Left renal cortex interstitium (tissue), 4 donors: ENCODE measurements at places on chromosomes 1 and 21.

DNA sequence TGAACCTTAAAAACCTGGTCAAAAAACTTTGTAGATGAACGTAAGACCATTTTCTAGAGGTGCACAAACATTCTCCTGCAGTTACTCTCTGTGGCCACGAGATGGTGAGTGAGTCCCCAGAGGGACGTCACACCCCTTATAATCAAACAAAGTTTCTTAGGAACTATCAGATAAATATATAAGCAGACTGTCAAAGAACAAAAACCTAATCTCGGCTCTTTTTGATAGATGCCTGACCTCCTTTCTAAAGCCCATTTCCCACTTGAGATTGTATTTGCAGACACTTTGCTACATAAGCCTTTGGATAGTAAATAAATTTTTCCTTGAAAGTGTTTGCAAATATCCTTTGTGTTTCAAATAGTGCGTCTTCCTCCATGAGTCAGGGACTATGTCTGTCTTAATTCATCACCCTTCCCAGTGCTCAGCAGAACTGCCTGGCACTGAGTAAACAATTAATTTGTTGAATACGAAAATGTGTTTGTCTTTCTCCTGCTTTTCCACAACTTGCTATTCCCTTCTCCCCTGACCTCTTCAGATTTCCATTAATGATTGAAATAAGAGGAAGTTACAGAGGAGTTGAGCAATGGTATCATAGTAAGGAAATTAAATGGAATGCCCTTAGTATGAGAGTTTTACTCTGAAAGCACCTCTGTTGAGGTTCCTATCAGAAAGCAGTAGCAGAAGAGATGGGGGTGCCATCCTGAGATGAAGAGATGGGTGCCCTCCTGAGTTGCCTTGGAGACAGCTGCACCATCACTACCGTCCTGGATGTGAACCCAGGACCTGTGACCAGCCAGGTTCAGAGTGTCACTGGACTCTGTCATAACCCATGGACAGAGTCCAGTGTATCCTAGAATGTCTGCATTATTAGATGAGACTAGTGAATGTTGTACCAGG lies 57.8 kb upstream of the RAVER2 start:
- DNase-seq, result no peak

- DNase-seq, result no peak
These were observed 1.2 kb downstream of the CROCC start for GRCh38 chr1:16922885-16923431.

DNA sequence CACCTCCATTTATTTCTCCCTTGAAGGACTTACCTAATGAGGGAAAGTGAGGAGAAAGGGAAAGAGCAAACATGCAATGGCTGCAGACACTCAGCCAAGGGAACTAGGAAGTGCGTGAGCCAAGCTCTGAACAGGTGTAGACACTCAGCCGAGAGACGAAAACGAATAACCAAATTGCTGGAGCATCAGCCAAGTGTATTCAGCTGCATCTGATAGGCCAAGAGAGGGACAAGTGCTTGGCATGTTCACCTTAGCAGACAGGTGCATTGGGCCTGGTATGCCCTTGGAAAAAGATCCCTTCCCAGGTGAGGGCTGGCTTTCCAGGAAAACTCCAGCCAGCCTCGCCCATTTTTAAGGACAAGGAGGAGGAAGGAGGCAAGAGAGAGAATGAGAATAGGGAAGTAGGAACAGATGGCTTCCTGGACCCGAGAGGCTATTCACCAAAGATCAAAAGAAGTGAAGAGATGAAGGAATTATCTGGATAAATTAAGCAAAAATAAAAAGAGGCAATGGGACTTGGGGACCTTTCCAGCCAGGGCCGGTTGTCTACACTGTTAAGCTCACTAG lies 184.7 kb downstream of the TOMM20 start:
- DNase-seq, result no peak

DNA sequence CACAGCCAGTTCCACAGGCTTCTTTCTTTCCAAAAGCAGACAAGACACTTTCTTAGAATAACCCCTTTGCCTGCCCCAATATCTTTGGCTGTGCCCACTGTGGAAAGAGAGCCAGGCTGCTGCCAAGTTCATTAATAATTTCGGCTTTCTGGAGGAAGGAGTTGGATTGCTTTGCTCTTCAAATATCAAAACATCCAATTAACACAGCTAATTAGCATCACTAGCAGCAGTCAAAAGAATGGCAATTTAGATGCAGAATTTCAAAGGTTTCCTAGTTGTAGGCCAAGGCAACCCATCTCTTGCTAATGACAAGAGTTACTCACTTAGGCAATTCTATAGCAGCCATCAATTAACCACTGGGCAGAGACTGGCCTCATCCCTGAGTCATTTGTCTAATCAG lies 91.0 kb upstream of the SPATA6 start:
- DNase-seq, result no peak

DNA sequence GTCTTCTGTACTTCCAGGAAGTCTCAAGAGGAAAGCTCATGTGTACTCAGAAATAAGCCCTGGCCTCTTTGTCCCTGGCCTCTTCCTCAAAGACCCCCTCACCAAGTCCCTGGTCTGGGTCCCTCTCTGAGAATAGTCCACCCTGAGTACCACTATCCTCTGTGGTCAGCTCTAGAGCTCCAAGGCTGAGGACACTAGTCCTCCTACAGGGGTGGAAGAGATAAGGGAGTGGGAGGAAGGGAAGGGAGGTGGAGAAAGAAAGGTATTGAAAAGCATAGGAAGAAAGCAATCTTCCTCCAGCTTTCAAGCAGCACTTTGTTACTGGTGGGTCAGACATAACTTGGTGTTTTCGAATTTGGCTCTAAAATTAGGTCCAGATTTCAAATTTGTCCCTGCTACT lies 181.4 kb downstream of the NRIP1 start:
- DNase-seq, result no peak

DNA sequence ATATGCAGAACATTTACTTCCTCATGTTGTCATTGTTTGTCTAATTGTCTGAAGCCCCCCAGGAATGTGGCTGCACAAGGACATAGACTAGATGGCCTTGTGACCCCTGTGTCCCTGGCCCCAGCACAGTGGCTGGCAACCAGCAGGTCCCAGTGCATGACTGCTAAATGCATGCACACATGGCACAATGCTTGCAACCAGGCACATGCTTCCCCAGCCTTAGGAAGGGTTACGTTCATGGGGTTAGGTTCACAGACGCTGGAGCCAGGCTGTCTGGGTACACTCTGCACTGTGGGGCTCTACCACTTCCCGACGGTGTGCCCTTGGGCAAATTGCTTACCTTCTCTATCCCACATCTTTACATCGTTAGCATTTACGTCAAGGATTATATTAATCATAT lies 21.2 kb upstream of the CLIC6 start:
- no peak for DNase-seq

DNA sequence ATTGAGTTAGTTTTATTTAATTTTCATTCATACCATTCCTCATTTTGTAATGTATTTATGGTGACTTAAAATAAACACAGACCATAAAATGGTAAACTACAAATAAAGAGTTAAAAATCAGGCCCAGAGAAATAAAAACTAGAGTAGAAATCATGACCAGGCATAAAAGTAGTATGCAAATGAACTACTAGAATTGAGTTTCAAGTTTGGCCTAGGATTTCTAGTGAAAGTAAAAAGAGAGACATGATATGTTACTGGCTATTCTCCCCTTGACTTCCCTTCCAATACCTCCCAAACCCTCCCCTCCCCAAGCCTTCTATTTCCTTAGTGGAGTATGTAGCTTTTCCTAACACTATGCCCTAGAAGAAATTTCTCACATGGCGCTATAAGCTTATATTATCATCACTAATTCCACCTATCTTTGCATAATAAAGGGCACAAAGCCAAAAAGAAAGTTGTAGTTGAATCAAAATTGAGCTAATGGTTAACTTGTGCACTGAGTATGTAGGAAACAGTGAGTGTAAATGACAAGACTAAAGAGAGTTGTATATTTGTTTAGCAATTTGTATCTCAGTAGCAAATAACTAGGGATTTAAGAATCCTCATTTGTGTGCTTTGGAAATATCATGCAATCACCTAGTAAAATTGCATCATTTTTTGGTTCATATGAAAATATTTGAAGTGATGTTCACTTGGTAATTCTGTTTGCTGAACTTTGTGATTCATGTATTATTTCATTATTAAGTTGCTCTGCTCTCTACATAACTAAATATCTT lies 29.7 kb upstream of the CDC14A start:
- no peak for DNase-seq

DNA sequence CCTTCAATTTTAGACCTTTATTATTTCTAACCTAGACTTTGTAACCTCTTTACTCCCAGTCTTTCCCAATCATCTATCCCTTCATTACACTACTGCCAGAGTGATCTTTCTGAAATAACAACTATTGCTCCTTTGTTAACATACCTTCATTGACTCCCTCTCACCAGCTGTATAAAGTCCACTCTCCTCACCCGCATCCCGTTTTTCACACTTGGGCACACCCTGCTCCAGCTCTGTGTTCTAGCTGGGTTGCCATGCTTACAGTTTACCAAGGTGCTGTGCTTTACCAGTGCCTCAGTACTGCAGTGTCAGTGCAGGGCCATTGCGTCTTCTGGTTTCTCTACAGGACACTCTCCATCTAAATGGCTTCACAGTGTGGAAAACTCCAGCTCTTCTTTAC lies 148.2 kb downstream of the NFIA start:
- no peak for DNase-seq

- DNase-seq, result no peak
These were observed 39.4 kb upstream of the PPIH start for GRCh38 chr1:42618866-42619265.

GRCh38 chr1:55473661-55474060 lies 258.5 kb upstream of the USP24 start:
- no peak for DNase-seq

DNA sequence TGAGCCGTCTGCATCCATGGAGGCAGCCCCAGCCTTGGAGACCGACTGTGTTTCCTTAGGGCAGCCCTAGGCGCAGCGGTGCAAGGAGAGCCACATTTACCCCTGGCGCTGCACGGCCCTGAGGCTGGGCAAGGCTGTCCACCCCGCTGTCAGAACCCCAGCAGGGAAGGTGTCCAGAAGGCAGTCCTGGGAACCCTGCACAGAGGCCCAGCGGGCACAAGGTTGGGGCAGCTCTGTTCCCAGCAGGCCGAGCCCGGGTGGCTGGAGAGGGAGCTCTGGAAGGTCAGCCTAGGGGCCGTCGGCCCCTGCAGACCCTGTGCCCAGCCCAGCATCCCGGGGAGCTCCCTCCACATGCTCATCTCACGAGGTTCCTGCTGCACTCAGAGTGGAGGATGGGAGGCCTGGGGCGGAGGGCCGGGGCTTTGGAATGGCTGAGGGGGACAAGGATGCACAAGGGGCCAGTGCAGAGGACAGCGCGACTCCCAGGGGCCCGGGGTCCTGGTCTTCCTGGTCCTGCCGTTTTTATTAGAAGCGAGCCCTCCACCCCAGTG lies 19.9 kb upstream of the SAMD11 start:
- no peak for DNase-seq

GRCh38 chr21:29711236-29711635 lies 228.6 kb downstream of the GRIK1 start:
- DNase-seq, result no peak

DNA sequence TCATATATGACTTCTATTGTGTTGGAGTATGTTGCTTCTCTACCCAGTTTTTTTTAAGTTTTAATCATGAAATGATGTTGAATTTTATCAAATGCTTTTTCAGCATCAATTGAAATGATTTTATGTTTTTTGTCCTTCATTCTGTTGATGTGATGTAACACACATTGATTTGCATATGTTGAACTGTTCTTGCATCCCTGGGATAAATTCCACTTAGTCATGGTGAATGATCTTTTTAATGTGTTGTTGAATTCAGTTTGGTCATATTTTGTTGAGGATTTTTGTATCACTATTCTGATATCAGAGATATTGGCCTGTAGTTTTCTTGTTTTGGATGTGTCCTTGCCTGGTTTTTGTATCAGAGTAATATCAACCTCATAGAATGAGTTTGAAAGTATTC lies 46.6 kb upstream of the CD55 start:
- no peak for DNase-seq

DNA sequence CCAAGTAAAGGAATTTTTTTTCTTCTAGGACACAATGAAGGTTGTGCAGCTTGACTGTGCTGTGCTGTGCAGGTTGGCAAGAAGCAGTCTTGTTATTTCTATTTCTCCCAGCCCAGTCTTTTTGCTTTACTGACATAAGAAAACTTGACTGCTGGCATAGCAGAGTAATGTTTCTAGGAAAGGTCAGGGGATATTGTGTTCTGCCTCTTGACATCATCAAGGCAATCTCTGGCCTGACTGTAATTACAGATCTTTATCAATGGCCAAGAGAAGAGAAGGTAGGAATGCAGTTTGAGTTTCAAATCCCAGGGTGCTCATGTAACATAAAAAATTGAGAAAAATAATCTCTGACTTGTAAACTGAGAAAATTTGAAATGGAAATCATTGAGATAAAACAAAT lies 226.3 kb upstream of the ADGRL4 start:
- DNase-seq, result no peak

DNA sequence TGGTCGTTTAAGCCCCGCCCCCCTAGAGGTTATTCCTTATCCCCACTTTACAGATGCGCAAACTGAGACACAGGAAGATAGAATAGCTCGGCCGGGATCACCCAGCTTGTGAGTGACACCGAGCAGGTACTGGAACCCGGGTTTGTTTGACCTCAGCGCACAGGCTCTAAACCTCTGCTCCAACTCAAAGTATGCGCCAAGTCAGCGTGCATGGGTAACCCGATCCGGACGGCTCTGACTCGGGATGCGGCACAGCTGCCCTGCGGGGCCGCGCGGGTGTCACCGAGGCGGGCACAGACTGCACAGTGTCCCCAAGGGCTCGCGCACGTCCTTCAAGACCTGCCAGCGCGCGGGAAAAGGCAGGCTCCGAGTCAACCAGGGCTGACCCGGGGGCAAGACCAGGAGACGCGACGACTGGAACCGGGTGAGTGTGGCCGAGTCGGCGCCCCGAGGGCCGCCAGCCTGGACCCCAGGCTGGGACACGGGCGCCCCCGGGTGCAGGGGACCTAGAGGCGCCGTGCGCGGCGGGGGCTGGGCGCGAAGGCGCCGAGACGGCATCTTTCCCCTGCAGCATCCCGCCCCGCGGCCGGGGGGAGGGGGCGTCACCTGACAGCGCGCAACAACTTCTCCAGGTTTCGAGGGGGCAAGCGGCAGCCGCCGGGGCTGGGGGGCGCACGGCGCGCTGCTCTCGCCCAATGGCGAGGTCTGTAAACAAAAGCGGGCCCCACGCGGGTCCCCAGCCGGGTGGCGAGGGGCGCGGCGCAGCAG lies 101.9 kb upstream of the SOD1 start:
- no peak for DNase-seq

DNA sequence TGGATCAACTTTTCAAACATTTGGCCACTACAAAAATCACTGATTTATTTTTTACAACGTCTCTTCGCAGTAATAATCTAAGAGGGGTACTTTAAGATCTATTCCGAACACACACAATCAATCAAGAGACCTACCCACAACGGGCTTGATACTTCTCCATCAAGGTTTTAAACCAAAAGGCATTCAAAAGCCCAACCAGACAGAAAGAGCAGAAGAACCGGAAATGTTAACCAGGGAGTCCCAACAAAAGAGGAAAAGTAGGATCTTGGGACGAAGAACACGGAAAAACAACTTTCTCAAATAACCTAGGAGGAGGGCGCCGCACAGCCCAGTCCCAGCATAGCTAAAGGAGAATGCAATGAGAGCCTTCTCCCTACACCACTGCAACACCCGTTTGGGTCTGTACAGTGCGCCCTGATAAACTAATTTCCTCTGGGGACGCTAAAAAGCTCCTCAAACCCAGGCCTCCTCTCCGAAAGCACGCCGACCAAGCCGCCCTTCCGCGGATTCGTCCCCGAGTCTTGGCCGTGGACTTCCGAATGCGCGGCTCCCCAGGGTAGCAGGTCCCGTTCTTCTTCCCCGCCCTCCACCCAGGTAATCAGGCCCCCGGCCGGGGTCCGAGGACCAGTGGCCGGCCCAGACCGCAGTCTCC lies 623 bp downstream of the RPL22 start:
- no peak for DNase-seq
